AG20443 (cell line): ENCODE measurements at places on chromosomes 11 and 22.

DNA sequence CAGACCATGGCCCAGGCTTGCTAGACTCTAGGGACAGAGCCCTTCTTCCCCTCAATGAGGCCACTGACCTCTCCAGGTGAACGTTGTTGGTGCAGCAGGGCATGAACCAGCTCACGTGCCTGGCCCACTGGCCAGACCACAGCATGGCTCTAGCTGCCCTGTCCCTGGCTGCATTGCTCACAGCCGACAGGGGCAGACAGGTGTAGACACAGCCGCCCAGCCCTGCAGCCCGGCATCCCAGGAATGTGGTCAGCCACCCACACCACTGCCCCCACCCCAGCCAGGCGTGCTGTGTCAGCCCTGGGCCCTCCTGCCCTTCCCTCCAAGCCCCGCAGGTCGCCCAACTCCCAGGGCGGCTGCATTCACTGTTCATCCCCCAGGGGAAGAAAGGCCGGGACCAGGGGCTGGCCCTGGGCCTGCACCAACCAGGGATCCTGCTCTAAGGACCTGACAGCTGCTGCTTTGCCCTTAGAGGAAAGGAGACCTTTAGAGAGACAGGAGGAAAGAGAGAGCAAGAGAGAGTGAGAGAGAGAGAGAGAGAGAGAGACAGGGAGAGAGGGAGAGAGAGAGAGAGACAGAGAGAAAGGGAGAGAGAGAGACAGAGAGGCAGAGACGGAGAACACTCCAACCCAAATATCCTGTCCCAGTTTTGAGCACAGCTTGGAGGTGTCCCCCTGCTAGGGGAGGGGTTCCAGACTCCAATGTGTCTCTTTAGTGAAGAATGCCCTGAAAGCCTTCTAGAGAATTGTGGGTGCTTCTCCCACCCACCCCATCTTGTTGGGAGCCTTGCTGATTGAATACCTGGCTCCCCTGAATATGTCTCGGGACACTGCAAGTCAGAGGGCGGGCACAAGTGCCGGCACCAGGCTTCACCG is 44.2 kb upstream of the LINC01488 start:
- no peak for DNase-seq

DNA sequence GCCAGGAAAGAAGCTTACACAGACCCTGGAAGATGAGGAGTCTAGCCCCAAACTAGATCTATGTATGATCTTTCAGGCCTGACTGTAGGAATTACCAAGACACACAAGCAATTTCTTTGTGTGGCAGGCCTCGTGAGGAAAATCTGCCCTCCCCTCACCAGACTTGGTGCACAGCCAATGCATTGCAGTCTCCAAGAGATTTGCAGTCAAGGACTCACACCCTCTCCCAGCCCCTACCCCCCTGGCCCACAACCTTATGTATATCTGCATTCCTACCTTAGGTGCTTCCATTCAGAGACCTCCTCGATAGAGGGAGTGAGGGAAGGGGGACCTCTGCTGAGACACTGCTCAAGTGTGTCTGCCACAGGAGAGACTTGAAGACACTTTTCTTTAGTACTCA is 9.8 kb downstream of the OR8B12 start:
- DNase-seq = no peak

- no peak for DNase-seq
These were observed 1289.6 kb downstream of the TBC1D22A start for GRCh38 chr22:48051796-48052620.

DNA sequence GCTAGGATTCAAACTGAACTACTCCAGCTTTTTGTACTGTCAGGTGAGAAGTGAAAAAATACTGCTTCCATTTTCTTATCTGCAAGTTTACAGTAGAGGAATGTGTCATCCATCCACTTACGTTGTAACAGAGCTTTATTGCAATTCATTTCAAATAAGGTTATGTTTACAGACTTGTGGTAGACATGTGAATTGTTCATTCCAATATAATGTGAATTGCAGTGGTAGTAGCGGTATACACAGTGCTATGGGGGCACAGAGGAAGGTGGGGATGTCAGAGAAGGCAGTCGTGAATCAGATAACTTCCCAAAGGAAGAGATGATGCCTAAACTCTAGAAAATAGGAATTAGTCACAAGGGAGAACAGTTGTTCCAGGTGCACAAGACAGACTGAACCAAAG is 42.5 kb downstream of the CEP57 start:
- no peak for DNase-seq

DNA sequence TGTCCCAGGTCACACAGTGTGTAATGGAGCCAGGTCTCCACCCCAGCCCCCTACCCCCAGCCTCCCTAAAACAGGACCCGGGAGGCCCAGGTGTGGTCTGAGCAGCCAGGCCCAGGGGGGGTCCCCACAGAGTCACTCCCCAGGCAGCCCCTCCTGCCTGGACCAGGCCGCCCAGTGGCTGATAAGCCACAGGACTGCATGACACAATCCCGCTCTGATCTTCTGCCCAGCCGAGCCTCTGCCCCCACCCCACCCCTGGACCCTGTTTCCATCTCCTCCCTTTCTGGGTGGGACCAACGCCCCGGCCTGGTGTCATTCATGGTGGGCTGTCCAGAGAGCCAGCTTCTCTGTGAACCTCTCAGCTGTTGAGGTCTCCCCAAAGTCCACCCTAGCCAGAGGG is 7.8 kb upstream of the LIF start:
- no peak for DNase-seq

DNA sequence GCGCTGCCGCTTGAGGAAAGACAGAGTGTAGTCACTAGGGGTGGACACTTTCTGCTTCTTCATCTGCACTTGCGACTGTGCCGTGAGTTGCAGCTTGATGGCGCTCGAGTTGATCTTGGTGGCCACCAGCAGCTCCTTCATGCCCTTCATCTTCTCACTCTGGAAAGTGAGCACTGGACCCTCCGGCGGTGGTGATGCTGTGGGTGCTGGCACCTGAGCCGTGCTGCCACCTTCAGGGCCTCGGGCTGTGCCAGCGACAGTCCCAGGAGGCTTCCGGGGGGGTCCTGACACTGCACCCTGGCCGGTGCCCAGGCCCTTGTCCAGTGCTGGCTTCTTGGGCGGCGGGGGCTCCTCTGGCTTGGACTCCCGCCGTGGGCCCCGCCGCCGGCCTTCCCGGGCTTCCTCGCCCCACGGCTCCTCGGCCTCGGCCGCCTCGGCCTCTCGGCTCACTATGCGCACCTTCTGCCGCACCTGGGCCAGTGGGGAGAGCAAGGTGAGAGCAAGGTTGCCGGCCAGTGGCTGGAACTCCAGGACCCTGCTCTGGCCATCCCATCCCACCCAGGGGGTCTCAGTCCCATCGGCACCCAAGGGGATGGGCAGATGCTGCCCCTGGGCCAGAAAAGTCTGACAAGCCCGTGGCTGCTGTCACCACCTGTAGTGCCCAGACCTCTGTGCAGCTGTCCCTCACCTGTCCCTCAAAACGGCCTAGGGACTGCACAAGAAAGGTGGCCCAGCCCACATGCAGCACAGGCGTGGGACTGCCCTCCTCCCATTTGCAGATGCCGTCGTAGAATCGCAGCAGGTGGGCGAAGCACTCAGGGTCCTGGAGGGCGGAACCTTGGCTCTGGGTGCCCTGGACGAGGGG is 1.6 kb upstream of the MAP4K2 start:
- no peak for DNase-seq

DNA sequence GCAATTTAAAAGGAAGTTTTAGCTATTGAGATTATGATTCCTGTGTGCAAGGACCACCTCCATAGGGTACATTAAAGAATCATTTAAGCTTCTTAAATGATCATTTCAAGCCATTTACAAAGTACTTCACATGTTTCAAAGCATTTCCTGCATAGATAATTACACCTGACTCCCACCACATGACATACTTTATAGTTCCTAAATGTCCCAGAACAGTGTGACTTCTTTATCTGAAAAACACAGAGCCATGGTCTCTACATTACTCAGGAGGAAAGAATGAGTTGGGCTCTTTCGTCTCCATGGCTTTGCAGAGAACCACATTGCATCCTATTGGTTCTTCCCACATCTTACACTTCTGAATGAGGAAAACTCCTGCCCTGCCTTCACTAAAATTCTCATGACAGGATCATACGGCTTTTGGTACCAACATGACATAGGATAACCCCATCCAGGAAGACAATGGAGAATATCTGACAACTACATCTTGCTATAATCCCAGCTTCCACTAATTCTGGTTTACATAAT is 88.6 kb downstream of the ETS1 start:
- no peak for DNase-seq

GRCh38 chr11:29809121-29809520 is 207.7 kb downstream of the KCNA4 start:
- DNase-seq = no peak

- DNase-seq = no peak
These were observed 37.2 kb upstream of the RAG2 start for GRCh38 chr11:36635066-36635862.
